ENCODE measurements at places on chromosomes 16 and 17. TPM values are rescaled to one million over a fixed set of nuclear protein-coding genes. Genes with fewer than 3 reads are reported as not detected.

ABCA3 gene
- 0.22 TPM for polyA plus RNA-seq

OR1F1 gene
- polyA plus RNA-seq, result 0.12 TPM

CMTM2 gene
- not detected for polyA plus RNA-seq

ANKRD40CL gene
- not detected for polyA plus RNA-seq

KRT9 gene
- polyA plus RNA-seq, result not detected

PFAS gene
- 20.5 TPM for polyA plus RNA-seq

CSH2 gene
- polyA plus RNA-seq, result not detected

HS3ST3A1 gene
- polyA plus RNA-seq, result 8.8 TPM

RCVRN gene
- polyA plus RNA-seq, result not detected

TEKT1 gene
- polyA plus RNA-seq, result not detected

CDRT15 gene
- polyA plus RNA-seq, result not detected

SLC2A4 gene
- 0.07 TPM for polyA plus RNA-seq

AANAT gene
- polyA plus RNA-seq, result 0.19 TPM

ESRP2 gene
- polyA plus RNA-seq, result 0.14 TPM

FBXW10 gene
- polyA plus RNA-seq, result not detected

VMP1 gene
- polyA plus RNA-seq, result 59.9 TPM

NOD2 gene
- polyA plus RNA-seq, result not detected

CD300LF gene
- polyA plus RNA-seq, result not detected

CKLF gene
- polyA plus RNA-seq, result 92.2 TPM

ZNF598 gene
- polyA plus RNA-seq, result 40.6 TPM

HOXB7 gene
- 7.5 TPM for polyA plus RNA-seq

GRAP gene
- polyA plus RNA-seq, result 0.13 TPM

TP53I13 gene
- polyA plus RNA-seq, result 53.1 TPM

ABCA6 gene
- not detected for polyA plus RNA-seq

Measured in IMR-90 (cell line).